ENCODE measurements at places on chromosomes 5 and 9.

DNA sequence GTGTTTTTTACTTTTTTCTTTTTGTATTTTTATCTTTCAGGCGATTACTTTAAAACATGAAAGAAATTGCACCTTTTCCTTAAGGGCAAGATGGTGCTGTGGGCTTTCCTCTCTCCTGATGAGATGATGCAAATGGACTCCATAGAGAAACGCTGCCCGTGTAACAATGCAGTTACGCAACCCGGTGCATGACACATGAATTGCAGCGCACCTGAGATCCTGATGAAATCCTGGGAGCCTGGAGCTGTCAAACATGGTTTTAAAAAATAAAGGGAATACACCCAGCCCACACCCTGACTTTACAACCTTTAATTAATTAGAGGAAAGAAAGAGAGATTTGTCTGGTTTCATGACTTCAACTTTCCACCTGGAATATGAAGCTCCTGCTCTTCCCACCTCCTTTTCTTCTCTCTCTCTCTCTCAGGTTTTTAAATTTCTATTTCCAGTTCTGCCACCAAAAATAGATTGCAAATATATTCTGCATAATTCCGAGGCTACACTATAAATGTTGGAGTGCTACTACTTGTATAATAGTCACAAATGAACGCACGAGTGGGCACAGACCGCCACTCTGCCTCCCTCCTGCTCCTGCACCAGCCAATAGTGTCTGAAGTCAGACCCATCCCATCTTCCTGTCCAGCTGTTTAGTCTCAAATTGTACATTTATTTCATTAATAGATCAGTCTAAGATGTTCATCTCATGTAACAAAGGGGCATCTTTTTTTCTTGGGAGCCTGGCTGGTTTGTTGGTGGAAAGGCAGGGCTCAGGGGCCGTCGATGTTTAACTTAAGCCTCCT, 179.1 kb downstream of the AUH start:
- DNase-seq: no peak

DNA sequence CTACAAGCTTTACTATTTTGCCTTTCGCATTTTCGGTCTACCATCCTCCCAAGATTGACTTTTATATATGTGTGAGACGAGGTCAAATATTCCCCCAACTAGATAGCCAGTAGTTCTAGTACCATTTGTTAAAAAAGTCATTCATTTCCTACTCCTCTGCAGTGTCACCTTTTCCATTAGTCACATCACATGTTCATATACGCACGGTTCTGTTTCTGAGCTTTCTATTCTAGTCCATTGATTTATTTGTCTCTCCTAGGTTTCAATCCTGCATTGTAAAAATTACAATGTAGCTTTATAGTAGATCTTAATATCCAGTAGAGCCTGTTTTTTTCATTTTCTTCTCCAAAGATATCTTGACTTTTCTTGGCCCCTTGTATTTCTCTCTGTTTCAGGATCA, 528.7 kb upstream of the TRPC7 start:
- DNase-seq: no peak

DNA sequence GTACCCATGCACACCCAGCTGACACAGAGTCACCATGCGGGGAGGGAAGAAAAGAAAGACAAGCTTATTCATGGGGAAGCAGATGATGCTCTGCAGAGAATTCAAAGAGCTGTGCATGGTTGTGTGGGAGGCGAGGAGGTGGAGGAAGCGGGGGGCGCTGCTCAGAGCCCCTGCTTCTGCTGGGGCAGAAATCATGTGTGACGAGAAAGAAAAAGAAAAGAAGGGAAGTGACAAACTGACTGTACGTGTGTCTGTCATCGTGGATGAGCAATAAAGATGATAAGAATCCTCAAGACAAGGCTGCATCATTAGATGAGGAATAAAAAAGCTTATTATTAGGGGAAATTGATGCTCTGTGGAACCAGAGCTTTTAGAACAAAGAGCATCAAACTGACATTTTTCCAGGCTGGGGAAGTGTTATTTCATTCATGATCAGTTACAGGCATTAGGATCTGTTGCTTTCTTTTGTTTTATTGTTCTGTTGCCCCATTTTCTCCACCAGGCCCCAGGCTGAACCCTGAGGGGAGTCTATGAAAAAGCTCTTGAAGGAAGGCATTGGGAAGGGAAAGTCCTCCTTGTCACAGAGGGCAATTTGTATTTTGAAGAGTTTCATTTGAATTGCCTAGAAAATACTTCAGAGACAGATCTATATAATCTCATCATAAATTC, 20.3 kb upstream of the SH3RF2 start:
- DNase-seq: no peak

GRCh38 chr9:113876151-113876992, at the start of gene ZNF618:
Gene ZNF618 (plus strand): TSS chr9:113876309. CDS start chr9:113876381, 72 bp downstream.
- DNase-seq: peak; percentile 54

DNA sequence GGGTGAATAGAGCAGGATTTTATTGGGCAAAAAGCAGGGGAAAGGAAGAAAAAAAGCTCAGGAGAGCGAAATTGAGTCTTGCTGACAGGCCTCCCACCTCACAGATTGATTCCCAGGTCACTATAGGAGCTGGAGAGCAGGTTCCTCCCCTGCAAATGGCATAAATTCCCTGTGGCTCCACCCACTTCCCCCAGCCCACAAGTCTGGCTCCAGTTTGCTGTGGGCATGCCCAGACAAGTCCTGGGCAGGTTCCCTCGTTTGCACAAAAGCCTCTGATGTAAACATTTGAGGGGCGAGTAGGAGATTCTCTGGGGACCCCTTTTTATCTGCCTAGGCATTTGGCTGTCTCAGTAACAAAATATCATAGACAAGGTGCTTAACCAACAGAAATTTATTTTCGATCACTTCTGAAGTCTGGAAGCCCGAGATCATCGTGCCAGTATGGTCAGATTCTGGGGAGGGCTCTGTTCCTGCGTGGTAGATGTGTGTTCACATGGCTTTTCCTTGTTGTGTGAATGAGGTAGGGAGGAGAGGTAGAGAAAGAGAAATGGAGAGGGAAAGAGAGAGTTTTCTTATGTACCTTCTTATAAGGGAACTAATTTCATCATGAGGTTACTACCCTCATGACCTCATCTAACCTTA, 614.5 kb downstream of the MAT2B start:
- DNase-seq: no peak

- DNase-seq: peak; percentile 33
These were observed 11.5 kb upstream of the SPATA24 start for GRCh38 chr5:139415221-139415861.

GRCh38 chr5:179271428-179271734, 73.9 kb downstream of the ADAMTS2 start:
- DNase-seq: no peak

- DNase-seq: no peak
These were observed 32.4 kb downstream of the LHX3 start for GRCh38 chr9:136172412-136173079.

DNA sequence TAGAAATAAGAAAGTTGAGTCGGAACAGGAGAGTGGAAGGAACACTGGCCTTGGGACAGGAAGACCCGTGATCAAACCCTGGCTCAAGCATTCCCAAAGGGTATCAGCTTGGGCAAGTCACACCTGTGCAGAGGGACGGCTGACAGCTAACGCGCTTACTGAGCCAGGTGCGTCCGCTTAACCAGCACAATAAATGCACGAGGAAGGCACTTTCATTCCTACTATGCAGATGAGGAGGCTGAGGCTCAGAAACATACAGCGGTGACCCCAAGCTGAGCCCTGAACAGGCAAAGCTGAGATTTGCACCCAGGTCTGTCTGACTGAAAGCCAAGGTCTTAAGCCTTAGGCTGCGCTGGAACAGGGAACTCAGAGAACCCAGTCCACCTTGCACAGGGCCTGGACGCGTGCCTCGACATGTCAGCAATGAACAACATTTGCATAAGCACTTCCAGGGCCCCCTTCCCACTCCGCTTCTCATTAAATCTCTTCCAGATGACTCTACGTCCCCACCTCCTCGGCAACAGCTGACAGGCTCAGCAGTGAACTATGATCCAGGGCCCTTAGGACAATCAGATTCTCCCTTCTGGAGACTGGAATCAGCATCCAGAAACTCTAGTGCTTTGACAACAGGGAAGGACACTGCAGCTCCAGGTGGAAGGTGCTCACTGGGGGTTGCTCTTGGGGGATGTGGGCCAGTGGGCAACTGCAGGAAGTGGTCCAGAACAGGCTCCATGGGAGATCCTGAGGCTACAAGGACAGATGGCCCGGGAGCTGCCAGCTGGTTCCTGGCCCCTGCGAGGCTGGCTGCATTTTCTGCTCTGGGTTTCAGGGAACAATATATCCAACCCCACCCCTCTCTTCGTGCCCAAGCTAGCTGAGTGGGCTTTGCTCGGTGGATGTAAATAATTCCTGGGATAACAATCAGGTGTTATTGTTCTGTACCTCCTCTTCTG, 35.2 kb downstream of the SH3PXD2B start:
- DNase-seq: peak; percentile 91

DNA sequence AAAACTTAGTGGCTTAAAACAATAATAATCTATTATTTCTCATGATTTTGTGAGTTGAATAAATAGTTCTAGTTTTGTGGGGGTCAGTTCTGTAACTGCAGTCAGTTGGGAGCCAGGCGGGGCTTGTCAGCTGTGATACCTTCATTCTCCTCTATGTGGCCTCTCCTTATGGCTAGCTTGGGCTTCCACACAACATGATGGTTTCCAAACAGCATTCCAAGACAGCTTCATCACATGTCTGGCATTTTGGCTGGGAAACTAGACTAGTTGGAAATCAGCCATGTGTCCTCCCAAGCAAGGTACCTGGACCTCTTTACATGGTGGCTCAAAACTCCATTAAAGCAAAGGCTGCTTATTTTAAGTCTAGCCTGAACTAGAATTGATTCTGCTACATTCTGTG, 61.4 kb upstream of the RANBP3L start:
- DNase-seq: no peak

Measured in tongue (tissue), 3 donors.